Foreskin keratinocyte (primary cell): ENCODE measurements at places on chromosomes 7 and 10.
A peak's percentile ranks its signal among the peaks of the same experiment; 100 is the strongest.

GRCh38 chr10:118810796-118811505, 56.2 kb upstream of the CACUL1 start:
- no peak for DNase-seq

GRCh38 chr7:157628456-157628855, 291.7 kb downstream of the DNAJB6 start:
- DNase-seq = no peak

DNA sequence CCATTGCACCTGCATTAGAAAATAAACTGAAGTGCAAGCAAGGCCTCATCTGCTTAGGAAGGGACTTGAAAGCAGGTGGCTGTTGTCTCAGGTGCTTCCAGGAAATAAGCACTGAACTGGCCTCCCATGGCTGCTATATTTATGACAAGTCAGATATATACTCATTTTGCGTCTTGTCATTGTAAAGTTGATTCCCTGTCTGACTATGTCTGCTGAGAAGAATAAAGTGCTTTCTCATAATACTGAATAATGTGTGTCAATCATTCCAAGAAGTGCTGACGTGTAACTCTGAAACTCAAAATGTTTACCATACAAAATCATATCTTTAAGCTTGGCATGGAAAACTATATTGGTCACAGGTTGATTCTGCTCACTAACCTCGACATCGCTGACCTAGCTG, 44.9 kb upstream of the SVOPL start:
- no peak for DNase-seq

- no peak for DNase-seq
Measured at GRCh38 chr10:100567826-100568225, 32.1 kb downstream of the HIF1AN start.

DNA sequence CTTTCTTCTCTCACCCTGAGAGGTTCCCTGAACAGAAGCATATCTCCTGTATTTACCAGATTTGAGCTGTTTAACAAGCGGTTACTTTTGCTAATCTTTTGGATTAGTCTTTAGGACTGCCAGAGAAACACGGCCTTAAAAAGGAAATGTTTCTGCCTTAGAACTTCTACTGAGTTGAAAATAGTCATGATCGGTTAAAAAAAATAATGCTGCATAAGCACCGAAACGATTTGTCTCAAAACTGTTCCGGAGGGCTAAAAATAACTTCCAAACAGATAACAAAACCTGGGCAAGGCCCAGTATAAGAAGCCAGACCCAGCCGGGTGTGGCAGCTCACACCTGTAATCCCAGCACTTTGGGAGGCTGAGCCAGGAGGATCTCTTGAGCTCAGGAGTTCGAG, 43.3 kb upstream of the CYTH3 start:
- DNase-seq = no peak

- DNase-seq = peak; percentile 65
Measured at GRCh38 chr7:40583667-40584444, 449.1 kb downstream of the SUGCT start.

GRCh38 chr10:3931224-3931623, 146.2 kb upstream of the KLF6 start:
- DNase-seq = no peak

GRCh38 chr7:121475806-121476205, 79.7 kb upstream of the FAM3C start:
- no peak for DNase-seq

- no peak for DNase-seq
Measured at GRCh38 chr7:71439321-71439720, 307.4 kb downstream of the GALNT17 start.

DNA sequence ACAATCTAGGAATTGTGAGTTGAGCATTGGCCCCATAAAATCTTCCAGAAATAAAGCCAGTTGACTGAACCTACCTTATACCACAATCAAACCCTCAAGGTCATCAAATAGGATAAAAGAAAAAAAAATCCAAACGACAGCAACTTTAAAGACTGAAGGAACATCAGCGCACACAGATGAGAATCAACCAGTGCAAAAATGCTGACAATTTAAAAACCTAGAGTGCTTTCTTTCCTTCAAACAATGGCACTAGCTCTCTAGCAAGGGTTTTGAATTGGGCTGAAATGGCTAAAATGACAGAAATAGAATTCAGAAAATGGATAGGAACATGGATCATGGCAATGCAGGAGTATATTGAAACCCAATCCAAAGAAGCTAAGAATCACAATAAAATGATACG, 16.1 kb upstream of the POT1 start:
- DNase-seq = no peak

GRCh38 chr10:79471776-79472175, 26.4 kb upstream of the ZCCHC24 start:
- DNase-seq = no peak

GRCh38 chr7:106365252-106366005, 80.6 kb upstream of the NAMPT start:
- peak; percentile 31 for DNase-seq

DNA sequence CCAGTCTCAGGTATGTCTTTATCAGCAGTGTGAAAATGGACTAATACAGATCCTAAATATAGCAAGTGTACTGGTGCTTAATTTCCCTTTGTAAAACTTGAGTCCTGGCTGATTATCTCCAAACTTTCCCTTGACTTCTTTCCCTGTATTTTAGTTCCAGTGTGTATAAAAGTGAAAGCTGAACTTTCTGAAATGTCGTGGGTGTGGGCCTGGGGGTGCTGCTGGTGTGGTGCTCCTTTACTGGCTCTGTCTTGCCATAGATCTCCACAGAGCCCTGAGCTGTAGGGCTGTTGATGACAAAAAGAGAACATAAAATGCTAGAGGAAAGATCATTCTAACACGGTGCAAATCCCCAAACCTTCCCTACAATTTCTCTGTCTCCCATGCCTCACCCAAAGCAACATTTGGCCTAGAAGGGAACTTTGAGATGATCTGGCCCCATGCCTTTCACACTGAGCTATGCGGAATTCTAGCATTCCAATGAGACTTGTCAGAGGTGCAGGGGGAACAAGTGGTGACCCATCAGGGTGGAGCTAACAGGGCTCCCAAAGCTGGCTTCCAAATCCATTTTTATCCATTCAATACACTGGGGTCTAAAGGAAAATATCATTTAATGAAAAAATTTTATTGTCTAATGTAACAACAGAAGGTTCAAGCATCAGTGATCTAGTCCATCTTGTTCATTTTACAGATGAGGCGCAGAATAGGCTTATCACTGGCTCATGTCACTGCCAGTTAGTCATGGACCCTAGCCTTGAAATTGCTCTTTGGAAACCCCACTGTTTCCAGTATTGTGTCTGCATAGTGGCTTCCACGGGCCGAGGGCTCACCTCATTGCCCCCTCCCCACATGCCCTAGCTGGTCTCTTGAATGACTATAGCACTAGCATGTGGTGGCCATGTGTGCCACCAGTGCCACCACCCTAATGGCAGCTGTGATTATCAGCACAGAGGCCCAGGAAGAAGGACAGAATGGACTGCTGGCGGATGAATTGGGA, 1000.9 kb downstream of the LRMDA start:
- DNase-seq = peak; percentile 84

GRCh38 chr10:79129361-79129997, 60.7 kb downstream of the ZMIZ1 start:
- no peak for DNase-seq

DNA sequence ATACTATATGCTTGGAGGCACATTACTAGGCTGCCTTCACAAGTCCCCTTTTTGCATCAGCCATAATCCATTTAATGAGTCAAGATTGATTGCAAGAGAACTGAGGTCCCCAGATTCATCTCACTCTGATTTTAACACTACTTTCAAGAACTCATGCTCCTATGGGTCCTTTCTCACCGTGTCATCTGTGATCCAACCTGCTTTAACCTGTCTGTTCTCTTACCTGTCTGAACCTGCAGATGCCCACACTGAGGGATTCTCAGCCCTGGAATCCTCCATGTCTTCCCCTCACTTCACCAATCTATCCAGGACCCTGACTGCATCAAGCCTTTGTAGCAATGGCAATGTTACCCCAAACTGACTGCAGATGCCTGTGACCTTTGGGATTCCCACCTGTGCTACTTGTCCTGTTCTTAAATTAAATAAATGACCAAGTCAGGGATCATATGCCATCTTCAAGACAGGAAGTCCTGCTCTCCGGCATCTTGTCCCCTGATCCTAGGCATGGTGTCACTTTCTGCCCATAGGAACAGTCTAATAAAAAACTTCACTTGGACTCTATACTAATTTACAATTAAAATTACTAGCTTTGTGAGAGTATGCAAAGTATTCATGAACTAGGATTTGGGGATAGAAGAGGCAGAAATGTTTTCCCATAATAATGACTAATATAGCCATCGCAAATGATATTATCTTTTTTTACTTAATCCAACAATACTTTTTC, 25.9 kb upstream of the GOT1 start:
- DNase-seq = peak; percentile 55

- DNase-seq = no peak
Measured at GRCh38 chr10:113060201-113061053, 110.4 kb downstream of the TCF7L2 start.

- no peak for DNase-seq
Measured at GRCh38 chr7:139732471-139733167, 45.2 kb downstream of the HIPK2 start.

DNA sequence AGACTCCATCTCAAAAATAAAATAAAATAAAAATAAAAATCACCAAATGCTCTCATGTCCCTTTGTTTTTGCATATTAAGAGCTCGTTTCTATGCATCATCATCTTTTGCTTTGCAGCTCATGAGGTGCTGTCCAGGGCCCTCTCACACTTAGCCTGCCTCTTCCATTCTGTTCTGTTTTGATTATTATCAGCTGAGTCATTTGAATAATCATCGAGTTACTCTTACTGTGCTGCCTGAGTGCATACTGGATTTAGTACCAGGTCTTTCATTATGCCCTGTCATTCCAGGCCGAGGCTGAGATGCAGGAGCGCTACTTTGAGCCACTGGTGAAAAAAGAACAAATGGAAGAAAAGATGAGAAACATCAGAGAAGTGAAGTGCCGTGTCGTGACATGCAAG, 33.0 kb downstream of the UCMA start:
- DNase-seq = peak; percentile 13

DNA sequence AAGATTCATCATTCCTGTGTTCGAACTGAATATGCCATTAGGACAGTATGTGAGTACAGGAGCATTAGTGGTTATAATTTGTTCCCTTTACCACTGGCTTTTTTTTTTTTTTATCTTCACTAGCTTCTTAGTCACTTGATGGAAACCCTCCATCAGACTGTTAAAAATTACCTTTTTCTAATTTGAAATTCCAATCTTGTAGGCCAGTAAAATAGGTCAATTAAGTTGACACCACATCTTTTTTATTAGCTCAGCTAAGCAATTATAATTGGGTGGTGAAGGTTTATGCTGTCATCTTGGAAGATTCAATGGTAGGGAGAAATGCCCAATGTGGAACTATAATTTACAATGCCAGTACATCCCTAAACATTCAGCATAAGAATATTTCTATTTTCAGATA, 6.1 kb downstream of the NRCAM start:
- DNase-seq = no peak
